ENCODE measurements at places on chromosomes 4 and X. TPM values are rescaled to one million over a fixed set of nuclear protein-coding genes. Genes with fewer than 3 reads are reported as not detected.

DNA sequence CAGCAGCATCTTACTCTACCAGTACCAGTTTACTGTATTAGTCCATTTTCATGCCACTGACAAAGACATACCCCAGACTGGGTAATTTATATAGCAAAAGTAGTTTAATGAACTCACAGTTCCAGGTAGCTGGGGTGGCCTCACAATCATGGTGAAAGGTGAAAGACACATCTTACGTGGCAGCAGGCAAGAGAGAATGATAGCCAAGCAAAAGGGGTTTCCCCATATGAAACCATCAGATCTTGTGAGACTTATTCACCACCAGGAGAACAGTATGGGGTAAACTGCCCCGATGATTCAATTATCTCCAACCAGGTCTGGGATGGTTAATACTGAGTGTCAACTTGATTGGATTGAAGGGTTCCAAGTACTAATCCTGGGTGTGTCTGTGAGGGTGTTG, 69.3 kb downstream of the YIPF6 start:
- DNase-seq, result no peak

GRCh38 chr4:3768842-3769641, 2.9 kb downstream of the ADRA2C start:
- DNase-seq, result no peak

DNA sequence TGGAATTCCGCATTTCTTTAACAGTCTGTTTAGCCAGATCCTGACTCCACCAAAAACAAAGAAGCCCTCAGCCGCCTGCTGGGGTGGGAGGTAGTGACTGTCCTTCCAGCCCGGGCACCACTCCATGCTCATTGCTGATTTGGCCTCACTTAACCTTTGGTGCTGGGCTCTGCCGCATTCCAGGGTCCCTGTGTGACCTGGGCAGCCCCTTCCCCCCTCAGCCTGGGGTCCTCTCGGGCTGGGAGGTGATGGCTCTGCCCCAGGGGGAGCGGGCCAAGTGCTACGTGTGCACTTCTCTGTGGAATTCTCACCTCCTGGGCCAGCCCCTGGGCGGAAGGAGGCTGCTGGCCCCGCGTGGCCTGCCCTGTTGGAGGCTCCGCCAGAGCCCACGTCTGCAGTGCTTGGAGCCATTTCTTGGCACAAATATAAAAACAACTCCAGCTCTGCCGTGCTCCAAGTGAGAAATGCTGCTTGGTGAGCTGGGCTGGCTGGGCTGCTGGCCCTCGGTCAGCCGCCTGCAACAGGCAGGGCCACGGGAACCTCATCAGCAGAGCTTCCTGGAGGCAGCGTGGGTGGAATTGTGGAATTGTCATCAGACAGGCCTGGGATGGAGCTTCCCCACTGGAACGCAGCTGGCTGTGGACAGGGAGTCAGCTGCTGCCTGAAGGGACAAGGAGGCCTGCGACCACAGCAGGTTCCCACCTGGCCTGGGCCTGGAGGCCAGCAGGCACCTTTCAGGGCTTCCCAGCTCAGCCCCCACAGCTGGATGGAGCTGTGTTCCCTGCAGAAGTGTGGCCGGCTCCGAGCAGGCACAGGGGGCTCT, 66.0 kb downstream of the TRMT44 start:
- DNase-seq, result no peak

DNA sequence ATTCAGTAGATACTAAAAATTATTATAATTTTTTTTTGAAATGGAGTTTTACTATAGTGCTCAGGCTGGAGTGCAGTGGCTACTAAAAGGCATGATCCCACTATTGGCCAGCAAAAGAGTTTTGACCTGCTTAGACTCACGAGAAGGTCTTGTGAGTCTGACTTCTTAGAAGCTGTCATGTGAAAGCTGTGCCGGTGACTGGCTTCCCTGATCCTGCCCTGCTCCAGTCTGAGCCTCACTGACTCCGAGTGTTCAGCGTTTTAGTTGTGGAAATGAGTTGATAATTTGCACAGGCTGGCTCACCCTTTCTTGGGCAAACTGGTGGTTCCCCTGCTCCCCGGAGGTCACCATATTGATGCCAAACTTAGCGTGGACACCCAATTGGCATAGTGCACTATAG, 16.4 kb upstream of the CXCL8 start:
- no peak for DNase-seq

- DNase-seq, result no peak
These were observed 221.4 kb downstream of the TACR3 start for GRCh38 chr4:103498161-103499070.

GRCh38 chrX:112270991-112271390, 188.4 kb upstream of the TRPC5 start:
- no peak for DNase-seq

Gene GK
- 75.1 TPM for polyA plus RNA-seq

Gene TMPRSS11D
- 0.29 TPM for polyA plus RNA-seq

Gene ASMT
- polyA plus RNA-seq, result 0.44 TPM

Gene GAGE12H
- polyA plus RNA-seq, result not detected

Gene SMIM10
- polyA plus RNA-seq, result 11.8 TPM
